Smooth muscle cell of bladder (primary cell): ENCODE measurements at places on chromosomes 12 and 14. TPM values are rescaled to one million over a fixed set of nuclear protein-coding genes. Genes with fewer than 3 reads are reported as not detected.

The GRIP1 gene
- under 0.01 and 0.65 TPM in 2 replicates for total RNA-seq

The NGB gene
- not detected in 2 replicates for total RNA-seq

The GPR135 gene
- total RNA-seq: 2.1 and 3.2 TPM in 2 replicates

The KCNK10 gene
- total RNA-seq: not detected in 2 replicates

The RFLNA gene
- 0.18 and 0.28 TPM in 2 replicates for total RNA-seq

The POTEM gene
- total RNA-seq: not detected in 2 replicates

The HEBP1 gene
- 12.5 and 18.4 TPM in 2 replicates for total RNA-seq

The LPAR5 gene
- not detected in 2 replicates for total RNA-seq

The TMEM63C gene
- 0.65 and 0.71 TPM in 2 replicates for total RNA-seq

The IL31 gene
- not detected in 2 replicates for total RNA-seq

The NEUROD4 gene
- not detected in 2 replicates for total RNA-seq

The SDSL gene
- 17.5 and 18.3 TPM in 2 replicates for total RNA-seq

The GALNT8 gene
- total RNA-seq: under 0.01 and 0.18 TPM in 2 replicates

The DEPDC4 gene
- total RNA-seq: 0.55 and 0.71 TPM in 2 replicates

The KRT6C gene
- not detected in 2 replicates for total RNA-seq

The MYF6 gene
- not detected in 2 replicates for total RNA-seq

The NR1H4 gene
- 0.28 and 0.37 TPM in 2 replicates for total RNA-seq

The MFAP5 gene
- 20.3 and 95.2 TPM in 2 replicates for total RNA-seq

The NDRG2 gene
- total RNA-seq: 0.09 TPM in 1 of 2 replicates, not detected in the other

The EEF1AKMT3 gene
- total RNA-seq: 4.3 and 5.2 TPM in 2 replicates

The PTCSC3 gene
- not detected in 2 replicates for total RNA-seq

The LRTM2 gene
- not detected in 2 replicates for total RNA-seq

The WNT1 gene
- not detected in 2 replicates for total RNA-seq

The HNRNPC gene
- 562 and 738 TPM in 2 replicates for total RNA-seq
